ENCODE measurements at places on chromosomes 5 and 9. TPM values are rescaled to one million over a fixed set of nuclear protein-coding genes. Genes with fewer than 3 reads are reported as not detected.

Gene RUFY1
- 38.2 TPM for total RNA-seq

DNA sequence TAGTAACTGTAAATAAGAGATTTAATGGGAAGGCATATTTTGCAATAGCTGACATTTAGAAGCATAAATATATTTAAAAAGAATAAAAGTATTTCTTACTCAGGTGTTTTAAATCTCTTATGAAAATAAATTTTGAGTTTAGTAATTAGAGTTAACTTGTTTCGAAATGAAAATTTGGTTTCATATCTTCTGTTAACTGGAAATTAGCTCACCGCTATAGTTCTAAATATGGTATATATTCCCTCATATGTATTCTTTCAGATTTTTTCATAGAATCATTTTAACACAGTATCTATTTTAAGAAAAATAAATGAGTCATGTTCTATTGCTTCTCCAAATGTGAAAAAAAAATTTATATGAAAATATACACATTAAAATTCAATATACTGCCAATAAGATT lies 434.1 kb downstream of the DTWD2 start:
- DNase-seq = no peak
- no peaks in the 10 kb centered on the region for H3K4me1 ChIP-seq
- H3K36me3 ChIP-seq = no peaks in the 10 kb centered on the region
- no peak overlapping the region for H3K4me3 ChIP-seq

GRCh38 chr5:148085977-148086705 lies 22.4 kb downstream of the SPINK5 start:
- H3K4me3 ChIP-seq = no peak overlapping the region
- no peak overlapping the region for H3K27ac ChIP-seq
- DNase-seq = no peak
- peaks cover 14% of the 10 kb centered on the region for H3K4me1 ChIP-seq
- H3K27me3 ChIP-seq = no peaks in the 10 kb centered on the region
- no peaks in the 10 kb centered on the region for H3K36me3 ChIP-seq

DNA sequence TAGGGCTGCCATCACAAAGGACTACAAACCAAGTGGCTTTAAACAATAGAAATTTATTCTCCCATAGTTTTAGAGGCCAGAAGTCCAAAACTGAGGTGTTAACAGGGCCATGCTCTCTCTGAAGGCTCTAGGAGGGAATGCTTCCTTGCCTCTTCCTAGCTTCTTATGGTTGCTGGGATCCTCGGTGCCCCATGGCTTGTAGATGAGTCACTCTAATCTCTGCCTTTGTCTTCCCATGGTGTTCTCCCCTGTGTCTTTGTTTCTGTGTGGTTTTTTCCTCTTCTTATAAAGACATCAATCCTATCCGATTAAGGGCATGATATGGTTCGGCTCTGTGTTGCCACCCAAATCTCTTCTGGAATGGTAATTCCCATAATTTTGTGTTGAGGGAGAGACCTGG lies 178.8 kb upstream of the NREP start:
- no peak overlapping the region for H3K27ac ChIP-seq
- H3K36me3 ChIP-seq = no peaks in the 10 kb centered on the region
- H3K4me3 ChIP-seq = no peak overlapping the region

GRCh38 chr5:174723979-174724483 lies 351 bp upstream of the MSX2 start:
- H3K27ac ChIP-seq = no peak overlapping the region
- H3K36me3 ChIP-seq = no peaks in the 10 kb centered on the region
- DNase-seq = no peak
- H3K27me3 ChIP-seq = no peaks in the 10 kb centered on the region
- H3K4me3 ChIP-seq = peak overlapping the region; percentile 67

GRCh38 chr5:115639377-115639776 lies 13.5 kb upstream of the TMED7 start:
- H3K4me3 ChIP-seq = no peak overlapping the region
- no peaks in the 10 kb centered on the region for H3K36me3 ChIP-seq
- DNase-seq = no peak
- peaks cover 12% of the 10 kb centered on the region for H3K4me1 ChIP-seq
- peak overlapping the region; percentile 9 for H3K27ac ChIP-seq

GRCh38 chr9:106082621-106083020 lies 388.3 kb downstream of the TMEM38B start:
- H3K27ac ChIP-seq = no peak overlapping the region
- H3K27me3 ChIP-seq = no peaks in the 10 kb centered on the region
- DNase-seq = no peak
- H3K4me1 ChIP-seq = no peaks in the 10 kb centered on the region
- no peaks in the 10 kb centered on the region for H3K36me3 ChIP-seq
- no peak overlapping the region for H3K4me3 ChIP-seq
